ENCODE measurements at places on chromosomes 6 and 20. TPM values are rescaled to one million over a fixed set of nuclear protein-coding genes. Genes with fewer than 3 reads are reported as not detected.

DNA sequence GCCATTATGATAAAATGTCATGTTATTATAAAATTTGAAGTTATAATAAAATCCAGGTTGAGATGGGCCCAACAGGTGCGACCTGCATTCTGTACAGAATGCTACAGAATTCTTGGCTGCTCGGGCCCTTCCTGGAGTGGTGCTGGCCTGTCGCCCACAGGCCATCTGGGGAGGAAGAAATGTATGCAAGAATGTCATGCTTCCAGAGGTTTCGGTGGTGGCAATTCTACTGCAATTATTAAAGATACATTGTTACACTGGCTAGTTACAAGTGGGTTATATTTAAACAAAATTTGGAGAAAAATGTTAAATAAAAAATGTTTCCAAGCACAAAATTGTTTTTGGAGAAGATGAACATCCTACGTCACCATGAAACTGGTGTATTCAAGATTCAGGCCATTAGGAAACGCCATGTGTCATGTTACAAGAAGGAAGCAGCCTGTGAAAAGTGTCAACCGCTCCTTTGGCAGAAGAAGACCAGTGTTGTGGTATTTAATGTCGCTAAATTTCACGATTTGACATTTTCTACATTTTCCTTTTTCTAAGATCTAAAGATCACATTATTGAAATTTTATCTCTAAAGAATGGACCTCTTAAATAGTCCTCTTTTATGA, 7.1 kb downstream of the RAMACL start:
- no peak for DNase-seq

DNA sequence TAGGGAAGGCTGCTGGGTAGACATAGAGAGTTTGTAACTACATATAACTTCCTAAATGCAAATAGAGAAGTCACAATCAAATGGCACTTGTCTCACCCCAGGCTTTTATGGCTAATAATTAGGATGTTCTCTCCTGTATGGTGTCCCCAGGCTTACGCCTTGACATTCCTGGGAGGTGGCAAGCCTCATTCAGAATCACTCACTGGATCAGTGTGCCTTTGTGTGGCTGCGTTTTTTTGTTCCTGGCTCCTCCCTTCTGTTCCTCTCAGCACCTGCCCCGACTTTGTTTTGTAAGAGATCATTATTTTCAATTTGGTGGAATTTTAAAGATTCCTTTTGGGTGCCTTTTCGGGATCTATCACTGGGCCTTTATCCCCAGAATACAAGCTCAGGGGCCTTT, 5.7 kb downstream of the LAMP5 start:
- DNase-seq: no peak

DNA sequence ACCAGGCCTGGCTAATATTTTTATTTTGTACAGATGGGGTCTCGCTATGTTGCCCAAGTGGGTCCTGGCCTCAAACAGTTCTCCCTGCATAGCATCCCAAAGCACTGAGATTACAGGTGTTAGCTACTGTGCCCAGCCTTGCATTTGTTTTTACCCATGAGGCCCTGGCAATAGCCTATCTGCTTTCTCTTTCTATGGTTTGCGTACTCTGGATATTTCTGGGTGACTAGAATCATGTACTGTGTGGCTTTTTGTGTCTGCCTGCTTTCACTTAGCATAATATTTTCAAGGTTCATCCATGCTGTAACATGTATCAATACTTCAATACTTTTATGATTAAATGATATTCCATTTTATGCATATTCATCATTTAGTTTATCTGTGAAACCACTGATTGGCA, 451.7 kb downstream of the GRIK2 start:
- DNase-seq: no peak

- DNase-seq: no peak
Observed at GRCh38 chr6:135202836-135203235, 21.7 kb downstream of the MYB start.

MRAP2 gene
- not detected for total RNA-seq

HLA-DOB gene
- 0.32 TPM for total RNA-seq

DNA sequence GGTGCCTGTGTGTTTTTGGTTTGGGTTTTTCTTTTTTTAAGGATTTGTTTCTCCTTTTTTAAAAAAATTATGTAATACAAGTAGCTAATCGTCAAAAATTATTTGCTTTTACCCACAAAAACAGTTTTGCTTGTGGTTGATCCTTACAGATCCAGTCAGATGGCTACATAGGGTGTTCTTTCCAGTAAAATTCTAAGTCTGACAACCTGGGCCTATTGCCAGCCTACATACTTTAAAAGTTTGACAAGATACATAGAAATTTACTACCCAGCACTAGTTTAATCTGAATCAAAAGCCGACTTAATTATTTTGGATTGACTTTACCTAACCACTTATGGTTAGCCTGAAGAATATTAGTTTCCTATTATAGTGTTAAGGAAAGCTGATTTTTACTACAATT, 2.1 kb upstream of the SOX4 start:
- no peak for DNase-seq

ELOVL4 gene
- 0.12 TPM for total RNA-seq

- no peak for DNase-seq
Observed at GRCh38 chr6:106257195-106257594, 68.4 kb downstream of the ATG5 start.

TMEM151B gene
- total RNA-seq: not detected

DNA sequence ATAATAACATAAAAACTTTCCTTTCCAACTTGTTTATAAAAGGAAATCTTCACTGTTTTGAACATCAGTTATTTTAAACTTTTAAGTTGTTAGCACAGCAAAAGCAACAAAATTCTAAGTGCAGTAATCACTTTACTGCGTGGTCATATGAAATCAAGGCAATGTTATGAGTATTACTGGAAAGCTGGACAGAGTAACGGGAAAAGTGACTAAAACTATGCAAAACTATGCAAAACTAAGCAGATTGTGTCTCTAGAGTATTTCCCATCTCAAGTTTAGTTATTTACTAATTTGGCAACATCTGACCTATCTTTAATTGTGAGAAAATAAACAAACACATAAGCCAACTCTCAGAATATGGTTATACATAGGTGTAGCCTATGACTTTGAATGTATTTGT, 10.9 kb upstream of the ANKEF1 start:
- DNase-seq: no peak

GRM1 gene
- total RNA-seq: 1.3 TPM

DNA sequence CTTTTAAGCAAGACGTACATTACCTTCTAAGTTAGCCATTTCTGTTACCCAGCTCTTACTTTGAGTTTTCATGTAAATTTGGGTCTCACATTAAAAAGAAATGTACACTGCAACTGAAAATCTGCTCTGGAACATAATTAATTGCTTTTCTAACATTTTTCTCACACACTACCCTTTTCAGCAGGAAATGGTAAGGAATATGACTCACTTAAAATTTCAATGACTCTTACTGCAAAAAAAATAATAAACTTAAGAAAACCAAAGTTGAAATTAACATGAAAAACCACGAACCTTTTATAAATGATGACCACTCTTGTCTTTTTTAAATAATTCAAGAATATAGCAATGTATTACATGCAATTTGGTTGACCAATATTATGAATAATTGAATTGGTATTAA, 1.3 kb downstream of the CGA start:
- DNase-seq: no peak

DNA sequence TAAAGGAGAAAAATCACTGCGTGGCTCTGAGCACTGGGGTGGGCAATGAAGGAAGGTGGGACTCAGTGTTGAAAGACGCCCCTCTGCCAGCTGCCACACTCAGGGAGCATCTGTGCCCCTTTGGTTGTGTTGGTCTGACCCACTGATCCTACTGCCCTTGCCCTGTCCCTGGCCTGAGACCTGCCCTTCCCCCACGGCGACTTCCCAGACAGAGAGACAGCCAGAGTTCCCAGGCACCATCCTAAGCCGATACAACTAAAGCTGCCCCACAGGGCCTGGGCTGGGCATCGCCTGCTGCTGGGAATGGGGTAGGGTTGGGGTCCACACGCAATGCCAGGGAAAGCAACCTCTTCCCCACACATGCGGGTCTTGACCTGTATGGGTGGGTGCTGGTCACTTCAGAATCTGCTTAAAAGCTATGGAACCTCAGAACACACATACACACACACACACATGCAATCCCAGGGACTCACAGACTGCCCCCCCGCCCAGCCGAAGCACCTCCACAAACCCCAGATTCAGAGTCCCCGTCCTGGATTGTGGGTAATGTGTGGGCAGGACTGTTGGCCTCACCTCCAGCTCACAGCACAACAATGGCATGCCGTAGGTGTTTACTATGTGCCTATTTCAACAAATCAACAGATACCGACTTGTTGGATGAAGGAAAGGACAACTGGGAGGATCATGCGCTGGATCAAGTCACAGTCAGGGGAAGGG, 10.9 kb upstream of the SPDEF start:
- DNase-seq: no peak

- no peak for DNase-seq
Observed at GRCh38 chr20:44942264-44942973, 17.8 kb downstream of the TOMM34 start.

GRCh38 chr20:59647271-59647670, 42.9 kb downstream of the PHACTR3 start:
- no peak for DNase-seq

DNA sequence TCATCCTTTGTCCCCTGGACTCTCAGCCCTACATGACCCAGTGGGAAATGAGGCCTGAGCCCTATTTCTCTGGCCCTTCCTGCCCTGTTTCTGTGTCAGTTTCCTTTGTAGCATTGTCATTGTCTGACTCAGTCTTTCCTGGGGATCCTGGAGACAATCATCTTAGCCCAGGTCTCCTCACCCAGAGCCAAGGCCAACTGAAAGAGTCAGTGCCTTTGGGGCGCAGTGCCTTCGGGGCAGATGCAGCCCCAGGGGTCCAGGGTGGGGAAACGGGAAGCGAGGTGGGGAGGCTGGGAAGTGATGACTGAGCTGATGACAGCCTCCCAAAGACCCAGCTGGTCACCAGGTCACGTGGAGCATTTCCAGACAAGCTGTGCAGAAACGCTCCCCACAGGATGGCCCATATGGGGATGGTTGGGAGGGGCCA, 93.3 kb upstream of the SULF2 start:
- no peak for DNase-seq

- DNase-seq: peak; percentile 64
Observed at GRCh38 chr6:41785689-41786450, 1.6 kb upstream of the TOMM6 start.

NKAIN4 gene
- not detected for total RNA-seq

- DNase-seq: peak; percentile 66
Observed at GRCh38 chr20:23246717-23247664, 103.6 kb upstream of the NXT1 start.

DNA sequence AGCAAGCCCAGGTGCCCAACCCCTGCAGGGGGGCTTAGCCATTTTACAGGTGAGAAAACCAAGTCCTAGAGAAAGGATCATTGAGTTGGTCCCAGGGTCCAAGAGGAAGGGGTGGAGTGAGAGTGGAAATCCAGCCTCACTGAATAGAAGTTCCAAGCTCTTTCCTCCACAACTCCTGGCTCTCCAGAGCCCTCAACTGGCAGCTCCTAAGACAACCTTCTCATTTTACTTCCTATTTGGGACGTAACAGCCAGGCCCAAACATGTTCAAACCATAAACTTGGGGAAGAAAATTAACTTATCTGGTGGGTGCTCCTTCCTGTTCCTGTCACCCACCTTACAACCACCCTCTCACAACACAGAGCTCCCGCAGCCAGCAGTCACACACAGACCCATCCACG, 57.9 kb downstream of the PRND start:
- no peak for DNase-seq

PRSS35 gene
- total RNA-seq: 0.12 TPM

DNA sequence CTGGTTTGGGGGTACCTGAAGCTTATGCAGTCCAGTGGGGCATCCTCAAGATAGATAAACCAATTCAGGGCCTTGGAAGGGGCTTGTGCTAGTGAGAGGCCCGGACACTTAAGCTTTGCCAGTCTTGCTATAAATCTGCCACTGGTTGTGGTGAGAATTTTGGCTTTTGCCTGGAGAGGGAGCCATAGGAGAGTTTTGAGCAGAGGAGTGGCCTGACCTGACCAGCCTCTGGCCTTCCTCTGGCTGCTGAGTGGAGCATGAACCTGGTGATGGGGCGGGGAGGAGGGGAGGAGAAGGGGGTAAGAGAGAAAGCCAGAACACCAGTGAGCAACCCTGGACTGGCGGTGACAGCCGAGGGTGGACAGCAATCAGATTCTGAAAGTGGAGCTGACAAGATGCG, 7.1 kb downstream of the TMEM74B start:
- DNase-seq: no peak

DNA sequence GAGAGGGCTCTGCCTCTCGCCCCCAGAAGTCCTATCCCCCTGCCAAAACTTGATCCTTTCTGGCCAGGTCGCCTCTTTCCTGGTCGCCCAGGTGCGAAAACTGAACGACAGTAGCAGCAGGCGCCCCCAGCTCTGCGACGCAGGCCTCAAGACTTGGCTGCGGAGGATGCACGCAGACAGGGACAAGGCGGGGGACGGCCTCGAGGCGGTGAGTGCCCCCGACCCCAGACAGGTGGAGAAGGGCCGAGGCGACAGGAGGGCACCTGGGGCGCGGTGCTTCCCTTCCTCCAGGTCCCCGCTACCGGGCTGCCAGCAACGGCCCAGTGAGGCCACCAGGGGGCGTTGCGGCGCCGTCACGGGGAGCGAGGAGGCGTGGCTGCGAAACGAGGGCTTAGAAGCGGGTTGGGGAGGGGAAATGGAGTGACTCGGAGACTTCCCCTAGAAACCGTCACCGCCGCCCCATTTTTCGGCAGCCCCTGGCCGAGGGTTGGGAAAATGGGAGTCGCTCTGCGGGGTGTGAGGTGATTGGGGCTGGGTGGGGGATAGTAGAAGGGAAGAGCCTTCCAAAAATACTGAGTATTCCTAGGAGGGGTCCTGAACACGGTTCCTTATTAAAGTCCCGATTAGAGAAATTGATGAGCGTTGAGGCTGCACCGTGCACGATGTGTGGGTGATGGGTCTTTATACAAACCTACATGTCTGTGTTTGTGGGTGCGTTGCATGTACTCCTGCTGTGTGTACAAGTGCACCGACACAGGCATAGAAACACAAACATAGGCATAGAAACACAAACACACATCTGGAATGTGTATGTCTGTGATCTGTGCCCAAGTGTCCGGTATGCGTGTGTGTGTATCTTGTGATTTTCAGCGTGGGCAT, 44.6 kb downstream of the ARHGAP40 start:
- DNase-seq: peak; percentile 81

GRCh38 chr6:917939-918338, 225.0 kb upstream of the EXOC2 start:
- no peak for DNase-seq

SLPI gene
- 21.9 TPM for total RNA-seq

WFDC12 gene
- total RNA-seq: not detected

Data from left ventricle myocardium superior (tissue), 1 donor.